ENCODE measurements at places on chromosomes 5 and 9.
A peak's percentile ranks its signal among the peaks of the same experiment; 100 is the strongest.

DNA sequence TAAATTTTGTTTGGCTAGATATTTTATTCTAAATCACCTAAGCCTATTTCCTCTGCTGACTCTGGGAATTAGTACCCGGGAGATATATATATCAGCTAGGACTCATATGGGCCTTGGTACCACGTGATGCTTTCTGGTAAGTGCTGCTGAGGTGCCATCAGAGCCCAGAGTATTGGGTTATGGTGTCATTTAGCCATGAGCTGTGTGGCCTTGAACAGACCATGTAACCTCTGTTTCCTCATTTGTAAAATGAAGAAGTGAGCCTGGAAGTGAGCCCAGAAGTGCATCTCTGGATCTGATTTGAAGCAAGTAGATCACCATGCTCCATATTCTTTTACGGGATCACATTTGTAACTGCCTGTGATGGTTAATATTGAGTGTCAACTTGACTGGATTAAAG lies 126.1 kb downstream of the GPBP1 start:
- no peak for DNase-seq

DNA sequence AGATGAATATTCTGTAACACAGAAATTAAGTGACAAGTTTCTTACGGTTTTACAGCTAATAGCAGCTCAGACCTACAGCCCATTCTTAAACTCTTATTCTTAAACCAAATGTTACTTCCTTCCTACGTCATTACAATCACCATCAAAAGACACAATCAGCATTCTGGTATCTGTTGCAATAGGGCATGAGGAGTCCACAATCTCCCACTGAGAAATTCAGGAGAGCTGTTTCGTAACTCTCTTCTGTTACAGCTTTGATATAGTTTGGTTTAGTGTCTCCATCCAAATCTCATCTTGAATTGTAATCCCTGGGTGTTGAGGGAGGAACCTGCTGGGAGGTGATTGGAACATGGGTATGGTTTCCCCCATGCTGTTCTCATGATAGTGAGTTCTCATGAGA lies 163.4 kb downstream of the GAS1 start:
- DNase-seq, result no peak

- peak; percentile 42 for DNase-seq
Observed at GRCh38 chr9:106920701-106921283, 57.8 kb downstream of the ZNF462 start.

DNA sequence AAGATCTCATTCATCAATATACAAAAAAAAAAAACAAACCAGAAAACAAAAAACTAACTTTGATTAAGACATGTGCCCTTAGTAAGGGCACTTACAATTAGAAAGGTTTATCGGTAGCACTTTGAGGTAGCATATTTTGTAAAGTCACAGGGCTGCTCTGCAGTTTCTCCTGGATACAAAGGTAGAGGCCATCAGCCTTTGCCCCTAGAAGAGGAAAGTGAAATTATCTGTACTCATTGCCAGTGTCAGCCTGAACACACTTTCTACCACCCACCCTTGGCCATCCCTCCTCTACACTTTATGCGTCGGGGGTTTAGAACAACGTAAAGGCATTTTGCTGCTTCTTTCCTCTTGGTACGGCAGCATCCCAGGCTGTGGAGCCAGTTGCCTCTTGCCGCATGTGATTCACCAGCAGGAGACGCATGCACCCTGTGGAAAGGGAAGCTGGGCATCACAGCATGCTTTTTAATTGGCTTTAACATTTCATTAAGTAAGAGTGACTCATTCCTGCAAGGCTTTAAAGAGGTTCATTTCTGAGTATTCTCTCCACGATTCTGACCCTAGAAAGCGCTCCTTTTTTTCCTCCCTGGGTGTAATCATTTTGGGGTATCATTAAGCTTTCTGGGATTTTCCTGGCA lies 84.6 kb downstream of the CEMIP2 start:
- DNase-seq, result no peak

- no peak for DNase-seq
Observed at GRCh38 chr9:131254626-131255025, 21.7 kb downstream of the FAM78A start.

DNA sequence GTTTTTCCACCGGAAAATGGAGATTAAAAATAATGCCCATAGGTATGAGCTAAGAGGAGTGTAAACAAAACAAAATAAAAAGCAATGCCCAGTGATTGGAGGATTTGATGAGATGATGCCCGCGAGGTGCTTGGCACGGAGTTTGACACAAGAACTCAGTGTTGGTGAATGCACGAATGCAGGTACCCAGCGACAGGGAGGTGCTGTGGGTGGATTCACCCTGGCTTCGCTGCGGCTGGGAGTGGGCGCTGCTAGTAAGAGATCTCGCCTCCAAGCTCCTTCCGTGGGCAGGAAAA lies 526 bp upstream of the STXBP1 start:
- DNase-seq, result no peak

DNA sequence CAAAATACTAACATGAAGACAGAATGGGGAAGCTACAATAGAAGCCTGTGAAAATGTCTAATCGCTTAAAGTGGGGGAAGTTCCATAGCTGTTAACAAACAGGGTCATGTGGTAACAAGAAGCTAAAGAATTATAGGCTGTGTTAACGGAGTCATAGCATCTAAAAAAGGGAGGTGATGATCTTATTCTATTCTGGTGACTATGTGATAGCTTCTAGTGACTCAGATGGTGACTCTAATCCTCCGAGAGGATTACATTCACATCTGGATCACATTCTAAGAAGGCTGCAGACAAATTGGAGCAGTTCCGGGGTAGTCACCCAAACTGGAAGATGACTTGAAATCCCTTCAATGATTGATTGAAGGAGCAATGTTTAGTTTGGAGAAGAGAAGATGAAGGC lies 142.1 kb downstream of the LIFR start:
- DNase-seq, result no peak

GRCh38 chr9:110814159-110814558 lies 145.6 kb downstream of the MUSK start:
- no peak for DNase-seq

DNA sequence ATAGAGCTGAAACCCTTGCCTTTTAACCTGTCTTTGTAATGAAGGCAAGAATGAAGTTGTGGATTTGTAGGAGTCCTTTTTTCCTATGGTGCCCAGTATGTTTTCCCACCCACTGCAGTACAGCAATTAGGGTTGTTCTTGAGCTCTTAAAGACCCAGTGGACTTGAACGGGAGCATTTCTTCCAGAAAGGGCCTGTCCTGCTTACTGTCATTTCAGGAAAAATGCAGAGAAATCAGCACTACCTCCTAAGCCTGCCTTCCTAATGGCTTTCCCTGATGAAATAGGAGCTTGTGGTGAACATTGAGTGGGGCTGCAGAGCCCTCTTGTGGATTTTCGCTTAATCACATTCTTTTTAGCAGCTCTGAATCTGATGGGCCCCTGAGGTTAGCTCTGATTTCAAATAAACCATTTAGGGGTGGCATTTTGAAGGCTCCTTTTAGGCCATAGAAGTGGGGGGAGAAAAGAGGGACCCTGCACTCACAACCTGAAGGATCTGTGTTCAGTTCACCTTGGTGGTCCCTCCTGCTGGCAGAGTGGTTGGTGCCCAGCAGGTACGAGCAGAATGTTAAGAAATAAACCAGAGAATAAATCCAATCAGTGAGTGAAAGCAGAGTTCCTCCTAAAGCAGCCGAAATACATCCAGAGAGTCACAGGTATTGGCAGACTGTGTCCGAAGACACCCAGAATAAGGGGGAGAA lies 188.0 kb upstream of the KLF9 start:
- DNase-seq, result peak; percentile 76

- DNase-seq, result no peak
Observed at GRCh38 chr9:16371306-16371705, 499.2 kb downstream of the BNC2 start.

GRCh38 chr5:84764227-84764626 lies 379.5 kb upstream of the EDIL3 start:
- DNase-seq, result no peak

- no peak for DNase-seq
Observed at GRCh38 chr9:113444736-113445135, 18.8 kb upstream of the RGS3 start.

DNA sequence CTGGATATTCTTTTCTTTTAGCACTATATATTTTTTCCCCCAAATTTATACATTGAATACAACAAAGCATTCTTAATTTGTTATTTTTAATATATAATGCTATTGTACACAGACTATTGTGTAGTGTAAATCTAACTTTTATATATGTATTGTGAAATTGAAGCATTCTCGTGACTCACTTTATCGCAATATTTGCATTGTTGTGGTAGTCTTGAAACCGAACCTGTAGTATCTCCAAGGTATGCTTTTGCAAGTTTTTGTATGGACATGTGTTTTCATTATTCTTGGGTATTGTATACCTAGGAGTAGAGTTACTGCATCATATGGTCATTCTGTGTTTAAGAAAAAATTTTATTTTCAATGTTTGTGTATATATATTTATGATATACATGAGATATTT lies 49.6 kb downstream of the NSD1 start:
- no peak for DNase-seq

GRCh38 chr9:6790866-6791265 lies 33.1 kb downstream of the KDM4C start:
- DNase-seq, result no peak

GRCh38 chr5:159083548-159084452 lies 15.9 kb downstream of the EBF1 start:
- DNase-seq, result no peak

DNA sequence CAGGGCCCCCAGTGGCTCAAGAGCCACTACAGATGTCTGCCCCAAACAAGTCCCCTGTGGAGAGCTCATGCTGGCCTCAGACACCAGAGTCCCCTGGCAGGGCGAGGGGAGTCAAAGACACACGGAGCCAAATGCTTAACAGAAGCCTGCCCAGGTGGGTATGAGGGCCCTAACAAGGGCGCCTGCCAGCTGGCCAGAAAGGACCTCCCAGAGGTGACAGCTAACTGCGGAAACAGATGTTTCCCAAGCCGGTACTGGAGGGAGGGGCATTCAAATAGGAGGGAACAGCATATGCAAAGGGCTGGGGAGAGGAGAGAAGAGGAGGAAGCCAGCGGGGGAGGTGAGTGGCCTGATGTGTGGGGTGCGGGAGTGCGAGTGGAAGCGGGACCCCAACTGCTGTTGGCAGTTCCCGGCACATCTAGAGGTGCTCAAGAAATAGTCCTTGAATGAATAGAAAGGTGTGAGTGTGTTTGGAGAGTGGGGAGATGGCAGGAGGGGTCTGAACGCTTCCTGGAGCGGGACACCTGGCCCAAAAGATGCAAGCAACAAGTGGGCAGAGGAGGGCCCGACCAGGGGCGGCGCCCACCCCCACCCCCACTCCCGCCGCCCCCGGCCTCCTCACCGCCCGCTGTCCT lies 824 bp downstream of the MXD3 start:
- no peak for DNase-seq

- DNase-seq, result no peak
Observed at GRCh38 chr5:9244417-9244816, 301.5 kb downstream of the SEMA5A start.

- no peak for DNase-seq
Observed at GRCh38 chr5:109416882-109417281, 7.1 kb upstream of the PJA2 start.

- no peak for DNase-seq
Observed at GRCh38 chr9:20906326-20906725, 125.1 kb downstream of the HACD4 start.

DNA sequence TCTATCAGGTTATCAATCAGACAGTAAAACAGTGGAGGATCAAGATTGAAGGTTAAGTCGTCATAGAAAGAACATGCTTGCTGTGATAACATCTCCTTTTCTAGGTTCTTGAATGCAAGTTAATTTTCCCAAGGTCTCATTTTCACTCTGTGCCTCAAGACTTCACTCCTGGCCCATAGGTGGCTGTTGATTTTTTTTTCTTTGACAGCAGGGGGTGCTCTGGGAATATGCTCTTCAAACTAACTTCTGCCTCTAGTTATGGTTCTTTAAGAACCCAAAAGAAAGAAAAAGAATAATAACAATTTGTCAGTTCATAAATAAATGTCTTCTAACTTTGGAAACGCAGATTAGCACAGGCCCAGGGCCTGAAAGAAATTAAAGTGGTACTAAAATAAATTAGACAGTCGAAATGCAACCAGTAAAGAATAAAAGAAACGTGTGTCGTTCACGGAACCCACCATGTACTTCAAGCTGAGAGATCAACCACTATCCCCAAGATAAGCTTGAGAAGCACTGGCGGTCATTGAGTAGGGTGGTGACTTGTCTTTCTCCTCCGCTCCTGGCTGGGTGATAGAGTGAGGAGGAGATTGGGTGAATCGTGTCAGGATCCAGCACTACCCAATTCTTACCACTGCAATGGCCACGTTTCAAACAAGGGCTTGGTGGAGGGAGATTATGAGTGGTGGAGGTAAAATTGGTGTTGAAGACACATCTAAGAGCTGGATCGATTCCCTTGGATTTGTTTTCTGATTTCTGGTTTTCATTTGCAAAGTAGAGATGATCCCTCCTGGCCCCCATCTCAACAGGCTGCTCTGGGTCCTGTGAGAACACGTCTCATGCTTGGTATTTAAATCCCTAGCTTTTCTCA lies 93.4 kb upstream of the IRX4 start:
- no peak for DNase-seq

- DNase-seq, result no peak
Observed at GRCh38 chr5:35990520-35990919, 670 bp downstream of the UGT3A1 start.

DNA sequence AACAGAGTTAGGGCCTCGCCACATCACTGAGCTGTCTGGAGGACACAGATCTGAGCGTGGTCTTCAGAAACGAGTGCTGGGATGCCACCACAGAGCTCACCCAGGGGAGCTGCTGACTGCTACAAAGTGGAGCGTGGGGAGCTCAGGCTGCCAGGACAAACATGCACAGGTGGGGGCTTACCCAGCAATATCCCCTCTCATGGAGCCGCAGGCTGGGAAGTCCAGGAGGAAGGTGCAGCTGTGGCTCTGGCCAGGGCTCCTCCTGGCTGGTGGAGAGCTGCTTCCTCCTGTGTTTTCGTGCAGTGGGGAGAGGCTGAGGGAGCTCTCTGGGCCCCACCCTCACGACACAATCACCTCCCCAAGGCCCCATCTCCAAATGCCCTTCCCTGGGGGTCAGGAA lies 368.6 kb upstream of the IRX4 start:
- no peak for DNase-seq

DNA sequence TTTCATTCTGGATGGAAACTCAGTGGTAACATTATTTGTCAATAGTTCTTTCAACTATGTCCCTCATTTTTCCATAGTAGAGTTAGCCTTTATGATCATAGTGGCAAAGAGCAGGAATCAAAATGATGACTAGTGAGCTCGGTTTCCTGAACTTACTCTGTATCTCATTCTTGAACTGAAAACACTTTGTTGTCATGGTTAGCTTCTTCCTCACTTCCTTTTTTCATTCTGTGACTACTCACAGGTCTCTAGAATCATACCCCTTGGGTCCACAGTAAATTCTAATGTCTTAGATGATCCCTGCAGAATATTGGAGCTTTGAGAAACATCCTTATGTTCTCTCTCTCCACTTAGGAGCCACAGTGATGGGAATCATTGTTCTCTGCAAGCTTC lies 29.4 kb upstream of the RECK start:
- DNase-seq, result no peak

- DNase-seq, result no peak
Observed at GRCh38 chr5:140356853-140357725, 2.9 kb upstream of the SLC4A9 start.

DNA sequence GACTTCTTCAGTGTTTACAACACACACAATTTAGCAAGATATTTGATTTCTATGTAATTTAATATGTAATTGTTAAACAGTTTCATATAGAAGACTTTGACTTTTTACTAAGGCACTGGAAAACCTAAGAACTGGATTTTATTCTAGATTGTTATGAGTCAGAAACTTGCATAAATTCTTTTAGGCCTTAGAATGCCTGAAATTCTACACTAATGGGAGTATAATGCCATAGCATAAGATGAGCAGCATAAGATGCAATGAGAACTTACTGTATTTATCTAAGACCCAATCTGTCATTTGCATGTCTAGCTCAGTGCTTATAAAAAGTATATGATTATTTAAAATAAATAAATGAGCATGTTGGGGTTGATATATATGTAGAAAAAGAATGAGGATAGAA lies 285.2 kb downstream of the CDH12 start:
- no peak for DNase-seq

All from NCI-H460 (cell line).